ENCODE measurements at places on chromosomes 11 and 22.

- peak; percentile 38 for DNase-seq
Observed at GRCh38 chr11:110376711-110377324, 52.9 kb upstream of the FDX1 start.

- DNase-seq: no peak
Observed at GRCh38 chr11:762421-763072, 14.7 kb downstream of the GATD1 start.

DNA sequence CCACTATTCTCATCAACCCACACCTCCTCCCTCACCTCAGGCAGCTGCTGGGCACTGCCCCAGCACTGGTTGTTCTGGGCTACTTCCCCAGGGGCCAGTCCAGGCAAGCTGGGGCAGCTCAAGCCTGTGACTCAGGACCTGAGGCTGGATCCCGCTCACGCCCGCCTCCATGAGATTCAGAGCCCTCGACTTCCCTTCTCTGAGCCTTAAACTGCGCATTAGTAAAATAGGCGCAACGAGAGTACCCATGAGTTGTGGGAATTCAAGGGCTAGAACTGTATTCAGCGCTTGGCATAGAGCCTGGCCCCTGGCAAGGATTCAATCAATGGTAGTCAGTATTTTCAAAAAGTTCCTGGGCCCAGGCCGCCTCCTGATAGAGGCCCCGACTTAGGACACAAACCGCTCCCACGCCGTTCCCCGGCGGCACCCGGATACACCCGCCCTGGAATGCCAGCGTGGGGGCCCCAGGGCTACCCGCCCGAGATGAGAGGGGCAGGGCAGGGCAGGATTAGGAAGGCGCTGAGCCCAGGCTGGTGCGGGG lies 723 bp upstream of the CD82 start:
- DNase-seq: no peak

GRCh38 chr11:12587333-12587991 lies 86.8 kb upstream of the TEAD1 start:
- DNase-seq: peak; percentile 40

DNA sequence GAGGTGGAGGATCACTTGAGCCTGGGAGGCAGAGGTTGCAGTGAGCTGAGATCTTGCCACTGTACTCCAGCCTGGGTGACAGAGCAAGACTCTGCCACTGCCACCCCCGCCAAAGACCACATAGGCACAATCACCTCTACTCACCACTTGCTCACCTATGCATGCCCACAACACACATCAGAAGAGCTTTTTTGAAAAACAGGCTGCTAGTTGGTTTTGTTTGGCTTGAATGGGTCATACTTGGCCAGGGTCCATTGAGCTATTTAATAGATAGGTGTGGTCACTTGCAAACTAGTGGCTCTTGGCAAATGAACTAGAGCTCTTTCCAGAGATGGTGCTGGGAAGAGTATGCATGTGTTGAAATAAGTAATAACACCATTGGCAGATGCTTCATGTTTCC lies 80.1 kb downstream of the EMSY start:
- no peak for DNase-seq

DNA sequence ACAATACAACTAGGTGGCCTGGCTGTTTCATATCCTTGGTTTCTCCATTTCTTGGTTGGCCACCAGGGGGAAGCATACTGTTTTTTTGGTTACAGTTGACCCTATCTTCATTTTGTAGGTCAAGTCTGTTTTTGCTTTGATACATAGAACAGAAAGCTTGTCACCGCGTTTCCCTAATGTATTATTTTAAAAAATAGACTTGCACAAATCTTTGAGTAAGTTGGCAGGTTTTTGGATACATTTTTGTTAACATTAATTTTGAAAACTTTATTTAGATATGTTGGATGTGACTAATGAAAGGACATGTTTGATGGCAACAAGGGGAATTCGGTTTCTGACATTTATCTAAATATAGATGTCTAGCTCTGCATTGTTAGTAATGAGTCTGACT lies 3.0 kb downstream of the NCR3LG1 start:
- no peak for DNase-seq

GRCh38 chr11:132251061-132251460 lies 880.6 kb downstream of the NTM start:
- no peak for DNase-seq

- DNase-seq: no peak
Observed at GRCh38 chr22:40432625-40433024, 62.2 kb downstream of the SGSM3 start.

DNA sequence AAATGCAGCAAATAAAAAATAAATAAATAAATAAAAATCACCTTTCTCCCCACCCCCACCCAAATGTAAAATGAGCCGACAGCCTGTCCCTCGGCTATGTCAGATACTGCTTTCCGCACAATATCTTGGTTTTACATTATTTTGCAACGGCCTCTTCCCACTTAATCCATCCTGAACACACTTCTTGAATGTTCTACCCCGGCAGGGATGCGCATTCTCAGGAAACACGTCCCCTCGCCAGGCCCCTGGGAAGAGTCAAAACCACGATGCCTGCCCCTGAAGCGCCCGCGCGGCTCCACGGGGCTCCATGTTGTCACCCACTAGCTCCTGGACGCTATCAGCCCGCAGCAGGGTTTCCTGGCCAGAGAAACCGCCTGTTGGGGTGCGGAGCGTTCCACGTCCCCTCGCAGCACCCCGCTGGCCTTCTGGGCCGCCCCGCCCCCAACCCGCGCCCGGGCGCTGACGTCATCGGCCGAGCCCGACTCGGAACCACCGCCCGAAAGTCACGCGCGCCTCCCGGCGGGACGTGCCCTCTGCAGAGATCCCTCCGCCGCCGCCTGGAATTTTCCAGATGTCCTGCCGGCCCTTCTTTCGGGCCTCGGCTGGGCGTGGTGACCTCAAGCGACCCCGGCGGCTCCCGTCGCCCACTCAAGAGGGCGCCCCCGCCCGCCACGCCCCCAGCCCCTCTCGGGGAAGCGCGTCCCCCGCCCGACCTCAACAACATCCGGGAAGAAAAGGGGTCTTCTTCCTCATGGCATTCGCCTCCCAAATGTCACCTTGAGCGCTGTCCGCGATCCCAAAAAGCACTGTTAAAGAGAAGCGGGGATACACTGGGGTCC lies 585 bp upstream of the NEAT1 start:
- DNase-seq: peak; percentile 79

GRCh38 chr11:93710239-93710638 lies 31.1 kb downstream of the TAF1D start:
- DNase-seq: no peak

- no peak for DNase-seq
Observed at GRCh38 chr22:48858121-48858520, 969.6 kb downstream of the BRD1 start.

DNA sequence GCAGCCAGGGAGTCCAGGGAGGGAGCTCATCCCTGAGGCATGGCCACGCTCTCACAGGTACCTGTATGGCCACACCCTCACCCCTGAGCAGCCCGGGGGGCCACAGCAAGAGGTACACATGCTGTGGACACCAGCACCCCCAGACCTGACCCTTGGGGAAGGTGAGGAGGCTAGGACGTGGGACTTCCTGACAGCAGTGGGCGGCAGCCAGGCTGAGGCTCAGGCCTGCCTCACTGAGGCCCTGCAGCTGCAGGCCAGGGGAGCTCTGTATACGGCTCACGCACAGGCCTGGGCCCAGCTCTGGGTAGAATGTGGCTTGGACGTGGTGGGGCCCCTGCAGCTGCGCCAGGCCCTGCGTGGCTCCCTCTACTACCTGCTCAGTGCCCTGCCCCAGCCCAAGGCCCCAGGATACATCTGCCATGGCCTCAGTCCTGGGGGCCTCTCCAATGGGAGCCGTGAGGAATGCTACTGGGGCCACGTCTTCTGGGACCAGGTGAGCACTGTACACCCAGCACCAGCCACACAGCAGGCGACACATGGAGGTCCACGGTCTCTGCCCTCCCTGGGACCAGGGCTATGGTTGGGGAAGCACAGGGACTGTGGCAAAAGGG lies 1.8 kb downstream of the PGGHG start:
- no peak for DNase-seq

GRCh38 chr11:27173545-27173944 lies 132.9 kb downstream of the BBOX1 start:
- no peak for DNase-seq

DNA sequence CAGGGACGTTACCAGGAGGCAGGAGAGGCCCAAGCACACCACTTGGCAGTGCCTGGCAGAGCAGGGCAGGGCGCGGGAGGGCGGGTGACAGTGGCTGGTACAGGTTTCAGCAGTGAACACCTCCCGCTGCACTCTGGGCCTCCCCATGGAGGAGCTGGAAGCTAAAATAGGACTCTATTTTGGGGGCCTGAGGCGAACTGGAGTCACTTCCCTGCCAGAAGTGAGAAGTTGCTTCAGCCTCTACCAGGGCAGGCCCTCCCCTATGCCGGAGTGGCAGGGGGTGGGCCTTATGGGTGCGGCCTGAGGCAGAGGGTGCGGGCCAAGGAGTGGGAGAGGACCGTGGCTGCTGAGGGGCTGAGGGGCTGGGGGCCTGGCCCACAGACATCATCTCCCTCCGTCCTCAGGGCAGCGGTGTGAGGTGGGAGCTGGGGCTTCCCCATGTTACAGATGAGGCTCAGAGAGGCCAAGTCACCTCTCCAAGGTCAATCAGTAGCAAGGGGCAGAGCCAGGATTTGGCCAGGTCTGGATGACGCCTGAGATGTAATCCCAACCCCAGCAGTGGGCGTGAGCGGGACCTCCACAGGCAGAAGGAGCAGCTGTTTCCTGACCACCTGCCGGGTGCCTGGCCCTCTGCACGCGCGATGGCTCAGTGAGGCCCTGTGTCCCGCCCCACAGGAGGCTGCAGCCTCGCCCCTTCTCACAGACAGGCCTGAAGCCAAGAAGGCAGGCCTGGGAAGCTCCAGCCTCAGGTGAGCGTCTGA lies 39.3 kb downstream of the KCNJ4 start:
- no peak for DNase-seq

- no peak for DNase-seq
Observed at GRCh38 chr11:65489035-65489705, 9.7 kb upstream of the MALAT1 start.

DNA sequence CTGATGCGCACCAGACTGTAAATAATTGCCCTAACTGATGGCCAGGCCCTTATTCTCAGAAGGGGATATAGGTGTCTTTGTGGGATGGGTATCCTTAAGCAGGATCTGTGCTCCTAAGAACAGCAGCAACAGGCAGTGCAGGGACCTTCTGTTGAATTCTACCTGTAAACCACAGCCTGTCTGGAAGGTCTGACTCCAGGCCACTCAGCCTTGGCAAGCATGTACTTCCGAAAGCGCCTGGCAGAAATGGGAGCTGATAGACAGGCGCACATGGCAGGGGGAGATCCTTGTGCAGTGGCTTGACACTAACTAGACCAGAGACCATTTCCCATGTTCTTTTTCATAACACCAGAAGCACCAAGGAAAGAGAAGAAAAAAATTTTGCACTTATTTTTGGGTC lies 59.0 kb downstream of the C22orf31 start:
- DNase-seq: no peak

- DNase-seq: no peak
Observed at GRCh38 chr11:57453543-57454177, 6.7 kb upstream of the RTN4RL2 start.

DNA sequence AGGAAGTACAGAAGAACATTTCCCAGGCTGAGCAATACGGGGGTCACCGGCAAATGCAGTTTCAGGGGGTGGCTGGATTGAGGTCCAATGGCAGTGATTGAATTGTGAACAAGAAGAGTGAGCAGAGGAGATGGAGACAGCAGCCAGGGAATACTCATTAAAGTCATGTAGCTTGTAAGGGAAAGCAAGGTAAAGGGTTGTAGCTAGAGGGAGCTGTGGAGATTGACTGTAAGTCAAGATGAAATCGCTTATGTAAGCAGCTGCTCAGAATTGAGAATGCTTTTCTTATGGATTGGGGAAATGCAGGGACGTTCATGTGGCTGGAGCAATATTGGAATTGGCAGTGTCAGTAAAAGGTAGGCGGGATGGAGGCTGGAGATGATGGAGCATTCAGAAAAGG lies 111.4 kb upstream of the TBCEL start:
- peak; percentile 25 for DNase-seq

- DNase-seq: no peak
Observed at GRCh38 chr22:44986926-44987325, 22.9 kb downstream of the PHF21B start.

GRCh38 chr11:103619938-103620337 lies 416.5 kb upstream of the DDI1 start:
- no peak for DNase-seq

DNA sequence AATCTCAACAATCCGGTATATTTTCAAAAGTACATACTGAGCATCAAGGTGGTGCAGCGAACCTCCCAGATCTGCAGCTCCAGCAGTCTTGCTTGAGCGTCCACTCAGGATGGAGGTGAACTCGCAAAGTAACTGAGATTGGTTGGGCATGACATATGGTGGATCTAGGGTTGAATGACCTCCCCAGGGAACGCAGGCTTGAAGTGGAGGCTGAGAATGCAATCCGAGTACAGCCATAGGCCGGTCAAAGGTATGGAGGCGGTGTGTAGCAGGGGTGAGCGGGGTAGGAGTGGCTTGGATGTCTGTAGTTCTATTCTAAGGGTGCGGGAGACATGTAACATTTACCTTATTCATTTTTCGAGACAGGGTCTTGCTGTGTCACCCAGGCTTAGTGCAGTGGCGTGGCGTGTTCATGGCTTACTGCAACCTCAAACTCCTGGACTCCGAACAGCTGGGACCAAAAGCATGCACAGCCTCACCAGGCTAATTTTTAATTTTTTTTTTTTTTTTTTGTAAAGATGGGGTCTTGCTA lies 631 bp upstream of the C22orf39 start:
- DNase-seq: no peak

DNA sequence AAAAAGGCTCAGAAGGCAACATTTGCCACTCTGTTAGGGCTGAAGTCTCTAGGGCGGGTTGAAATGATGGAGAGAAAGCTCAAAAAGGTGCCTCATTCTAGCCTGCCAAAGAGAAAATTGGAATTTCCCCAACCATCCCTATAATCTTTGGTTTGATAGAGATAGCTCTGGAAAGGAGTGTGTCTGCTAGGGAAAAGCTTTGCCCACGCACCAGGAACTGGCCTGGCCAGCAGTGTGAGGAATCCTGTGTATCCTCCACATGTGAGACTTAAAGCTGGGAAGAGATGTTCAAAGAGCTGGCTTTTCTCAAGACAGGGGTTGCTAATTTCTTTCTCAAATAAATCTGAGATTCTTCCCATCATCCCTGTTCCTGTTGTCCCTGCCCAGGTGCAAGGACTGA lies 193.7 kb downstream of the OPCML start:
- DNase-seq: no peak

- peak; percentile 78 for DNase-seq
Observed at GRCh38 chr22:19891317-19892256, 36.9 kb upstream of the GNB1L start.

Data from iPS DF 19.7 (cell line).